ENCODE measurements at places on chromosomes 4 and X.

DNA sequence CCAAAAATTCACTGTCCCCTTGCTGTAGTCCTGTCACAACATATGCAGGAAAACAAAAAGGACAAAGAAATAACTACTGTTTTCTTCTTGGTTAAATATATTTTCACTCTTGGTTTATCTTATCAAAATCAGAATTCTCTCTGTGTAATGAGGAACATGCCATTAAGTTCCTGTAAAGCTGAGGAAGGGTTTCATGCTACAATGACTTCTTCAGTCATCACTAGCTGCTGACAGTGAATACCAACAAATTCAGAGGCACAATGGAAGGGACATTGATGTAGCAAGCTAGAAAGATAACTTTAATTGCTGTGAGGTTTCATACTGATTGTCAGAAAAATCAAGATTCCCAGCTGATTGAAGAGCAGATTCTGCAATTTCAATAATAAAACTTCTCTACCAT is 782.9 kb upstream of the HTR2C start:
- no peak for DNase-seq

DNA sequence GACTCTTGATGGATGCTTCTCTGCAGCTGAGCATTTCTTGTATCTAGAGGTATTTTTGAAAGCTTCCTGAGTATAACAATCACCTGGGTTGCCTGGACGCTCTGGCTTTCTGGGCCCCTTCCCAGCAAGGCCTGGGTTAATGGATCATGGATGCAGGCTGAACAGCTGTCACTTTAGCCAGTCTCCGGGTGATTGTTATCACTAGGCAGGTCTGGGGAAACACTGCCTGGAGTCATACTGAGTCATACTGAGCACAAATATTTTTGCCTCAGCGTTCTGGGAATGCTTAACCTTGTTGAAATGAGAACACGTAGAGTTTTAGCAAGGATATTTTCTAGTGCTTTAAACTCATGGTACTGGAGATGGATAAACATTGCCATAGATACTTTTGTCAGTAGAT is 102.6 kb downstream of the PHEX start:
- no peak for DNase-seq

DNA sequence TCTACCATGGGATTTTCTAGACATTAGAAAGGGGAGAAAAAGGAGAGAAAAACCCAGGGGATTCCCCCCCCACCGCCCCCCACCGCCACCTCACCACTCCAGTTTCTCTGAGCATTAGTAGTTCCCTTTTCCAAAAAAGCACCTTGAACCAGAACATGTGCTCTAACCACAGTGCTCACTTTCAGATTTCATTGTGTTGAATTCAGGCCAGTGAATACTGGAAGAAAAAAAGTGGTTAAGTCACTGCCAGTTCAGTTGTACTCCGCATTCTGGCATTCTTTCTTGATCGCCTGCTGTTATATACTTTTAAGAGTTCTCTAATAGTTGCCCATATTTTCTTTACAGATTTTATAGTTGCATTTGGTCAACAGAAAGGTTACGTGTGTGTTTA is 40.9 kb downstream of the JADE3 start:
- DNase-seq, result no peak

- DNase-seq, result no peak
These were observed 74.5 kb upstream of the AFAP1 start for GRCh38 chr4:8013976-8014726.

DNA sequence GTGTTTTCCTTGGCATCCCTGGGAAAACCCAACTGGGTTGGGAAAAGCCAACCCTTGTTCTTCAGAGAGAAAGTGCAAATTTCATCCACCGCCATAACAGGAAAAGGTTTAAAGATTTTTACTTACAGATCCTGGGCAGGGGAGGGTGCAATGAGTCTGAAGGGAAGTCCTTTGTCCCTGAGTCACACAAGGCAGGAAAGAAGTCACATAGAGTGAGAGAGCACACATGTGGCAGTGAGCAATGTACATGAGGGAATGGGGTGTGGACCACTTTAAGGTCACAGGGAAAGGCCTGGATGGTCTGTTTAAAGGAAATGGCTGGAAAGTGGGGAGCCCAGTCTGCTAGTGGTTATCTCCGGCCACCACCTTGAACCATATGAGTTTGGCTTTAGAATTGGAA is 248.9 kb downstream of the HS3ST1 start:
- DNase-seq, result no peak
